ENCODE measurements at places on chromosomes 2 and 18.

GRCh38 chr2:139165041-139165440 lies 384.9 kb upstream of the NXPH2 start:
- DNase-seq, result no peak

- DNase-seq, result no peak
Observed at GRCh38 chr2:202115479-202115971, 42.5 kb downstream of the KIAA2012 start.

- DNase-seq, result no peak
Observed at GRCh38 chr18:3458952-3459853, 9.2 kb downstream of the TGIF1 start.

- DNase-seq, result no peak
Observed at GRCh38 chr2:55771612-55772011, 78.0 kb upstream of the PNPT1 start.

DNA sequence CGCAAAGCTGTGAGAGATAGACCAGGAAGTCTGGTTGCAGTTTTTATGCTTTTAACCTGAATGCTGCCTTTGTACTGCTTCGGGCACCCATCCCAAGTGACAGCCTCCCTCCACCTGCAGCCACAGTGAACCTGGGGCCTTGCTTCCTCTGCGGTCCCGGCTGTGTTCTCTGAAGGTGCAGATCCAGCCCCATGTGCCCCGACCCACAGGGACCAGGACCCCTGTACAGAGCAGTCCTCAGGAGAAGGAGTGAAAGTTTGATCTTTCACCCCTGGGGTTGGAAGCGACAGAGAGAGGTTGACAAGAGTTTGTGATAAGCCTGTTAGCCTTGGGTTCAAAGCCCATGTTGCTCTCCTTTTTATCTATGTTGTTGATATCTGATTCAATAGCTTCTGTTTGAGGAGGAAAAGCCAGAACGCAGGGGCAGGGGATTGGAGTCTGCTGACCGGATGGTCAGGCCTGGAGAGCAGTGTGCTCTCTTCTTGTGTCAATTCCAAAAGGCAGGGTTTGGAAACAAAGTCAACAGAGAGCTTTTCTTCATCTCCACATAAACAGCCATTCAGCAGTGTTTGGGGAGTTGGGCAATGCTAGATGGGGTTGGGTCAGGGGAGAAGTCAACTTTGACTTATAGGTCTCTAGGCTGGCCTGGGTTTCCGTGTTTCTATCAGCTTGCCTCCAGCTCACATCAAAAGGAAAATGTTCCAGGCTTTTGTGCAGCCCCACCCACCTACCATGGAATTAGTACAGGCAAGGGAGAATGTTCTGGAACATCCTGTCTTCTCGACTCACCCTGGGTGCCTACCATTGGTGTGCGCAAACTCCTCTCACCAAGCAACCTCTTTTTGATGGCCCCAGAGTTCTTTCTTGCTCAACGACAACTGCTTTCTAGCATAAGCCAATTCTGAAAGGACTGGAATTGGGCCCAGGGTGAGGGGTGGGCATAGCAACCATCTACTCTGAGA lies 214.9 kb downstream of the ALPK2 start:
- DNase-seq, result no peak

- no peak for DNase-seq
Observed at GRCh38 chr2:21250673-21251072, 126.9 kb downstream of the TDRD15 start.

All from gastrocnemius medialis (tissue), 4 donors.